ENCODE measurements at places on chromosomes 6 and 20. TPM values are rescaled to one million over a fixed set of nuclear protein-coding genes. Genes with fewer than 3 reads are reported as not detected.

The ZNF311 gene
- total RNA-seq = 8.9 TPM

The WFDC12 gene
- total RNA-seq = not detected

The RPS6KA2 gene
- total RNA-seq = 18.4 TPM

DNA sequence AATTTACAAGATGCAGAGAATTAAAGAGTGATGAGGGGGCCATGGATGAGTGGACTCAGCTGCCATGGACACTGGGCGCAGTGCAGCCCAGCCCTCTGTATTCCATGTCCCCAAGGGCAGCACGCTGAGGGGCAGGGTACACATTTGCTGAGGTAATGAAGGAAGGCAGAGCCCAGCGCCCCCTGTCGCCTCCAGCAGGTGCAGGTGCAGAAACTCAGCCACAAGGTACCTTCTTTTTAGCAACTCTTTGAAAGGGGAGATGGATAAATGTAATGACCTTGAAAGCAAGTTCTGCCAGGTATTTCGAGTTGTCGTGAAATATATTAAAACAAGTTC lies 7.1 kb downstream of the CD93 start:
- no peak for DNase-seq

DNA sequence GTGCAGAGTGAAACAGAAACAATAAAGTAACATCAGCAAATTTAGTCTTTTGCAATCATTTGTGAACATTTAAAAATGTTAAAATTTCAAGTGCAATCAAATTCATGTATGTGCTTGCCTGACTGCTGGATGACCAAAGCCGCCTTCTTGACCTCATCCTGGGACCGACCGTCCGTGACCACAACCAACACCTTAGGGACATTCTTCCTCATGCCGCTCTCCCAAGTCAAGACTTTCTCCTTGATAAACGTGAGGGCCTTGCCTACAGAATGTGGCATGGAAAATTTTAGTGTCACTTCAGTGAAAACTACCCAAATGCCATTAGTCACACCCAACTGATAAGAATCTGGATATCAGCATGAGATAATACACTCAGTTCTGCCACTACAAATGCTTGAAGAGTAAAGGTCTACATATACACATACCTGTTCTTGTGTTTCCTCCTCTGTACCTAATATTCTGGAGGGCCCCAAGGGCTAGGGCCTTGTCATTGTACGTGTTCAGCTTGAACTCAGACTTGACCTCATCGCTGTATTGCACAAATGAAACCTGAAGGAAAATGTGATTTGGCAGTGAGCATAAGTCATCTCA lies 86.8 kb downstream of the COL12A1 start:
- no peak for DNase-seq

- no peak for DNase-seq
Measured at GRCh38 chr20:11445891-11446290, 471.8 kb upstream of the BTBD3 start.

The PMEPA1 gene
- total RNA-seq = 8.3 TPM

DNA sequence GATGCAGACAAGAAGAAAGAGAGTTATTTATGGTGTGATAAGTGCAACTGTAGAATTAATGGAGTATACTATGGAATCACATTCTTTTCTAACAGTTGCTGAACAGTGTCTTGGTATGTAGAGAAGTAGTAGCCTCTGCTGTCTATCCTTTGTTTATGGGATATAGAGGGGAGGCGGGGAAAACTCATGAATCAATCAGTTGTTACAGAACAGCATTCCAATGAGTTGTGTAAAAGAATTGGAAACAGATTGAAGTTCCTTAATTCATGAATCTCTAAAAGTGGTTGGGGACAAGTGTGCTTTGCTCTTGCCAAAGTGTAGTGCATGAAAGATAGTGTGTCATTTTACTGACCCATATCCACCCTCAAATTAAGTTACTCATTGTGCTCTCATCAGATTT lies 77.7 kb downstream of the FLRT3 start:
- no peak for DNase-seq

GRCh38 chr6:19605624-19606023 lies 231.5 kb upstream of the ID4 start:
- no peak for DNase-seq

- no peak for DNase-seq
Measured at GRCh38 chr20:4925842-4926530, 75.3 kb downstream of the SLC23A2 start.

The CD93 gene
- total RNA-seq = 13.6 TPM

DNA sequence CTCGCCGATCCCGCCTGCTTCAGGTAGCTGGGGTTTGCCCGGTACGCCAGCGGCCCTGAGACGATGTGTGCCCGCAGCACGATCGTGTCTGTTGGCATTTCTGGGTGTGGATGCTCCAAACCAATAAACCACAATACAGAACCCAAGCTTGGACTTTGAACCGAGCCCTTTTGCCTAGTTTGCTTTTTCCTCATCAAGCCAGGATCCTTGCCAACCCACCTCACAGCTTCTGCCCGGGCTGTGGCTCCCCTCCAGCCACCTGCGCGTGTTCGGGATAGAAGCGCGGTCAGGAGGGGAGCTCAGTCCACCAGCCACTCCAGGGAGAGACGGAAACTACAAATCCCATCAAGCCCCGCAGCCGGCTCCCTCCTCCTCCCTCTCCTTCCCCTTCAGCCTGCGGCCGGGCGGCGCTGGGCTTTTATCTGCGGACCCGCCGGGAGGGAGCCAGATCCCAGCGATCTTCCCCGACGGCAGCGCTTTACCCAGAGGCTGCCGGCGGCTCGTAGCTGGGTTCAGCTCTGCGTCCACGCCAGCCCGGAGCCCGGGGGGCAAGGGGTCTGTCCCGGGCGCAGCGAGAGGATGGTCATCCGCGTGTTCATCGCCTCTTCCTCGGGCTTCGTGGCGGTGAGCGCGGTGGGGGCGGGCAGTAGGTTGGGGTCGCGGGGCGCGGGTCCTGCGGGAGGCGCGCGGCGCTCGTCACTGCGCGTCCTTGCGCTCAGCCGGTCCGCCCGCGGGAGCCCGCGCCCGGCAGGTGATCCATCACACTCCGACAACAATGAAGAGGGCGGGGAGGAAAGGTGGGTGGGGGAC lies at the start of gene SH3BGRL2:
TSS of gene SH3BGRL2 (plus strand) at position 447 of the 810 bp plus-strand sequence. CDS start at position 580, 133 bp downstream.
- DNase-seq = peak; percentile 72

The TMEM200A gene
- 34.0 TPM for total RNA-seq

DNA sequence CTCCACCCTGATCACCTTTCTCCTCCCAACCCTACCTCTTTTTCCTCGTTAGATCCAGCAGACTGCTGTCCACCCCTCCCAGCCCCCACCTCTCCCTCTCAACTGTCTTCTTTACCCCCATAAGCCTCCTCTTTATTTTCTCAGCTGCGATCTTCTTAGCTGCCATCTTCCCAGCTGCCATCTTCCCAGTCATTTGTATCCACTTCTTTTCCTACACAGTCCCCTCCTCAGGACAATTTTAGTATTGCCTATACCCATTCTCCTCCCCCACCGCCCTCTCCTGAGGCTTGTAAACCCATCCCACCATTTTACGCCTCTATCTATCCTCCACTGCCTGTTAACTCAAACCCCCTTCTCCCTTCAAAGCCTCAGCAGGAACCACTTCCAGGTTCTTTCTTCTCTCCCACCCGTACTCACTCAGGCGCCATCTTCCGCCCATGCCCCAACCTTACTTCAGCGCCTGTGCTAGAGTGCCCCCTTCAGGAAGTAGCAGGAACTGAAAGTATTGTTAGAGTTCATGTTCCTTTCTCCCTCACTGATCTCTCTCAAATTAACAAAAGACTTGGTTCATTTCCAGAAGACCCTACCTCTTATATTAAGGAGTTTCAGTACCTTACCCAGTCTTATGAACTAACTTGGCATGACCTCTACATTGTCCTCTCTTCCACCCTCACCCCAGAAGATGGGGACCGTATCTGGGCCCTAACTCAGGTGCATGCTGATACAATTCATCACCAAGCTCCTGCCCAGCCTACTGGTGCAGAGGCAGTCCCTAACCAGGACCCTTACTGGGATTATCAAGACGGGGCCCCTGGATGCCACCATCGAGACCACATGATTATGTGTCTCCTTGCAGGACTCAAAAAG lies 236.0 kb downstream of the ADGRG6 start:
- no peak for DNase-seq

DNA sequence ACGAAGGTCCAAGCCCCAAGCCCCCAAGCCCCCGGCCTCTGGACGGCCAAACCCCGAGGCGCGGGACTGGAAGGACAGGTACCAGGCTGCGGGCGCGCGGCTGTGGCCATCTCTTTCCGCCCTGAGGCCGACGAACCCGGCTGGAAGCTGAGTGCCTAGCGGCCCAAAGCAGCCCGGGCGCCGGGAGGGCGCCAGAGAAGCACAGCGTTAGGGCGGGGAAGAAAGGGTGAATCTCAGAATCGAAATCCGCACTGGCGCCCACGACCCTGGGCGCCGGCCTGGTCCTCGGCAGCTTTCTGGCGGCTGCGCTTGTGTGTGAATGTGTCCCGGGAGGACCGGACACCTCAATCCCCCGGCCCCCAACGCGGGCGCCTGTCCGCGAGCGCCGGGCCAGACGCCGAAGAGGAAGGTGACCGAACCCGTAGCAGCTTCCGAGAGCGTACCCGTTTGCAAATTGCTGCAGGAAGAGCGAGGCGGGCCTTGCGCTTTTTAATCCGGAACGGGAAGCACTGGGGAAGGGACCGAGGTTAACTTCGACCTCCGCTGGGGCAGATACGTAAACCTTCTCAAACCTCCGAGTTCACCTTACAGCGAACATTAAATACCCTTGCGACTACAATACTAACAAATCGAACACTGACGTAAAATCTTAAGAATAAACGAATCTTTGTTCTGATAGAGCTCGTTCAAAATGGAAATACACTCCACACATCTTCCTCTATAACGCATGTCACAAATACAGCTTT lies 2.9 kb downstream of the NRN1 start:
- DNase-seq = no peak

- no peak for DNase-seq
Measured at GRCh38 chr6:96227135-96227534, 211.4 kb downstream of the FUT9 start.

GRCh38 chr6:100504786-100505737 lies 40.3 kb upstream of the SIM1 start:
- DNase-seq = no peak

GRCh38 chr6:141346535-141346934 lies 786.2 kb upstream of the GJE1 start:
- DNase-seq = no peak

DNA sequence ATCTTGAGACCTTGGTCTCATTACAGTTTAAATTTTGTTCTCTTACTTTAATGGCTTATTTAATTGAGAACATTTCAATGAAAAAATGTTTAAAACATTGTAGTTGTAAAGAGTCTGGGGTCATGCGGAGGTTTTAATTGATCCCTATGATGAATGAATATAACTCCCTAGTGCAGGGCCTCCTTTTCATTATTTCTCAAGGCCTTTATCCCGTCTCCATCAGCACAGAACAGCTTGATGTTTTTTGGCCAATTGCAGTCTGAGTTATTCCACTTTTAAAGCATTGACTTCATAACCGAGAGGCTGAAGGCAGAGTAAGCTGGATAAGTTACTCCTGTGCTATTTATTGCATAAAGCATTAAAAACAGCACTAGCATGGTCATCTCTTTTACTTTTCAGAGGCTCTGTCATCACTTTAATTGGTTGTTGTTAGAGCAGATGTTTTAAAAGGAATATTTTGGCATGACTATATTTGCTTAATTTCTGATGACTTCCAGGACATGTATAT lies 83.4 kb downstream of the DTD1 start:
- no peak for DNase-seq

The LZTS3 gene
- 12.0 TPM for total RNA-seq

The TAF11 gene
- 32.4 TPM for total RNA-seq

The HLA-G gene
- not detected for total RNA-seq

DNA sequence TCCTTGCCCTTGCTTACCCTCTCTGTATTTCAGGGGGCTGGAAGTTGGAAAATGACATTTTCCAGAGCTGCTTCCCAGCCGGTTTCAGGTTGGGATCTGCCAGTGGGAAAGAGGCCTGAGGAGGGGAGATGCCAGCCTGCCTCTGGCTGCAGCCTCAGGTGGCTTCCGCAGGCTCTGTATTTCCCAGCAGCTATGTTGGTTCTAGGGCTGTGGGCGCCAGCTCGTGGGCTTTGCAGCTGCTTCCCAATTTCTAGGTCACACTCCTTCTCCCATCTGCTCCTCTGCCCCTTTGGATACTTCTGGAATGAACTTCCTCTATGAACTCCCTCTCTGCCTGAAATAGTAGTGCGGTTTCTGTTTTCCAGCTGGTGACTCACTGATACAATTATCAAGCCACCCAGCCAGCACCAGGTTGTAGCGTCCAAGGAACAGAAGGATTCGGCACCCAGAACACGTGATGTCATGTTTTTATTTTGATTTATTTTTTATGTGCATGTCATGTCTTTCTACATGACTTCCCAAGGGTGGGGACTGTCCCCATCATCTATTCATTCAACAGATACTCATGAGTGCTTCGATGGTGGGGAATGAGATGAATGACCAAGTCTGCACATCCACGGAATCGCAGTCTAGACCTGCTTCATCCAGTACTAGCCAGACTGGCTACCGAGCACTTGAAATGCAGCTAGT lies 38.0 kb downstream of the TGM2 start:
- DNase-seq = no peak

The BIRC7 gene
- total RNA-seq = not detected

- DNase-seq = no peak
Measured at GRCh38 chr20:17612992-17613327, 43.1 kb downstream of the DSTN start.

The NEDD9 gene
- total RNA-seq = 19.2 TPM

DNA sequence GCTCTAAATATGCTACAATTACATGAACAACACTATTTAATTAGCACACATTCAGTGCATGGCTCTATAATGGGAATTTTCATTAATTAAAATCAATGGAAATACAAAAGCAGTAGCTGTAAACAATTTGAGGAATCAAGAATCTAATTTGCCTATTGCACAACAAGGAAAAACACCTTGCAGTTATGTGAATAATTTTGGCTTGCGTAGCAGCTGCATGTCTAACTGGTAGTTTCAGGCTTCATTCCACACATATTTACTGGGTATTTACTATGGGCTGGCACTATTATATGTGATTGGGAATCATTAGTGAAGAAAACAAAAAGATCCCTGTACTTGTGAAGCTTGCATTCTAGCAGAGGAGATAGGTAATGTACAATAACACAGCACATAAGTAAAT lies 26.4 kb downstream of the KIF6 start:
- no peak for DNase-seq

The TRIM10 gene
- total RNA-seq = 0.31 TPM

The SLC22A2 gene
- 1.1 TPM for total RNA-seq

The KHDC1 gene
- 4.1 TPM for total RNA-seq

GRCh38 chr6:111576291-111576690 lies 29.4 kb downstream of the TRAF3IP2 start:
- no peak for DNase-seq

The BTNL2 gene
- total RNA-seq = not detected

- no peak for DNase-seq
Measured at GRCh38 chr6:106788761-106789160, 159.4 kb downstream of the QRSL1 start.

- DNase-seq = no peak
Measured at GRCh38 chr6:122143813-122144601, 255.4 kb upstream of the HSF2 start.
